ENCODE measurements at places on chromosomes 3 and 15.

DNA sequence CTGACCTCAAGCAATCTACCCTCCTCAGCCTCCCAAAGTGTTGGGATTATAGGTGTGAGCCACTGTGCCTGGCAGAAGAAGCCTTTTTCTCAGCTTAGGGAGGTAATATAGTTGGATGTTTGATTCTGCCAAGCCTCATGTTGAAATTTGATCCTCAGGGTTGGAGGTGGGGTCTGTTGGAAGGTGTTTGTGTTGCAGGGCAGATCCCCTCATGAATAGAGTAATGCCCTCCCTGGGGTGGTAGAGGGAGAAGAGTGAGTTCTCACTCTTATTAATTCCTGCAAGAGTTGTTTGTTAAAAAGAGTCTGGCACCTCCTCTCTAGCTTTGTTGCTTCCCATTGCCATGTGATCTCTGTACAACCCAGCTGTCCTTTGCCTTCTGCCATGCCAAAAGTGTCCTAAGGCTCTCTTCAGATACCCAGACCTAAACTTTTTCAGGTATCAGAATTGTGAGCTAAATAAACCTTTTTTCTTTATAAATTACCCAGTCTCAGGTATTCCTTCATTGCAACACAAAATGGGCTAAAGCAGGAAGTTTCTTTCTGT lies 16.4 kb downstream of the NECTIN3 start:
- no peak for DNase-seq

DNA sequence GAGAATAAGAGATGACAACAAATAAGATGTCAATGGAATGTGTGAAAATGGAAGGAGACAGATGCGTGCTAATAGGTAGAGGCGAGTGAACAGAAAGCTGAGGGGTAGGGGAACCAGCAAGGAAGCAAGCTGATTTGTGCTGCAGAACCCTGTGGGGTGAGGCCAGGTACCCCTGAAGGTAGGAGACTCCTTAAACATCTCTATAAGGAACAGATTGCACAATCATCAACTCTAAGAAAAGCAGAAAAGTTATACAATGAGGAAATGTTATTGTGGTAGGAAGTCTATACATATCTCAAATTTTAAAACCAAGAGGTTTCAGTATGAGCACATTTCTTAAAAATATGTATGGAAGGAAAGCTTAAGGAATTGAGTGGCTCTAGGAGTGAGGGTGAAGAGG lies 315.0 kb upstream of the TPM1 start:
- no peak for DNase-seq

- DNase-seq: no peak
These were observed 12.3 kb downstream of the CDIN1 start for GRCh38 chr15:36591536-36592411.

DNA sequence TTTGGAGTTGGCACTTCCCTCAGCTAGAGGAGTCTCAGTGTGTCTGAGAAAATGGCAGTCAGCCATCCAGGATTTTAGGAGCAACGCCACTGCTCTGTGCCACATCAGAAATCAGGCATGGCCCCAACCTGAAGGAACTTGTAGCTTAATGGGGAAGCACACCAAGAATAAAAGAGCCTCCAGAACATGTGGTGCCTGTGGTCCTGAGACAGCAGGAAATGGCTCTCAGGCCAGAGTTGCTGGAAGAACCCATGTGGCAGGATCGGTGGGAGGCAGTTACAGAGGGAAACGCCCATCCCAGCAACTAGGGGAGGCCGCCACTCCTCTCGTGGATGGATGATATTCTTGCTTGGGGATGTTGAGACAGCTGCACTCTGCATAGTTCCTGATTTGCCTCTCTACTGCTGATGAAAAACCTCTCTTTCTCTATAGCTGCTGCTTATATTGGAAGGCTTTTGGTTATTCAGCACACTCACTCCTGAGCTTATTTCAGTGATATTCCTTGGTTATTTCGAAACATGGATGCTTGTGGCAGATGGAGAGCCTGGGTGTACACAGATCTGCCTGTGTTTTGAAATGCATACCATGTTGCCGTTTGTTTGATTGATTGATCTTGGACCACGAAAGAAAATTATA lies 52.4 kb downstream of the KLHL25 start:
- no peak for DNase-seq

GRCh38 chr3:2944628-2945027 lies 165.5 kb downstream of the IL5RA start:
- no peak for DNase-seq

DNA sequence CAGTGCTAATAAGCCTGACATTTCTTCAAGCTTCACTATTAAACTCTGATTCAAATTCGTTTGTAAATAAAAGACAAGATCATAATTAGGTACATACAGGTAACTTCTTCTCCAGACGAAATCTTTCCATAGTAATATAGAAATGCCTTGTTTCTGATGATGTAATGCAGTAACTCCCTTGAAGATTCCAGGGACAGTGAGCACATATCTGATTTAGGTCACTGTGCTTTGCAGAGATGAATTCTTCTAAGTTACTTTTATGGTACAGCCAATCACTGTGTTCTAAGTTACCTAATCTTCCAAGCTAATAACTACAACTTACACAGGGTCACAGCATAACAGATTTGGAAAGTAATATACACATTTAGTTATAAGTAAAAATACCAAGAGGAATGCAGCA lies 27.6 kb downstream of the SLC4A7 start:
- no peak for DNase-seq

DNA sequence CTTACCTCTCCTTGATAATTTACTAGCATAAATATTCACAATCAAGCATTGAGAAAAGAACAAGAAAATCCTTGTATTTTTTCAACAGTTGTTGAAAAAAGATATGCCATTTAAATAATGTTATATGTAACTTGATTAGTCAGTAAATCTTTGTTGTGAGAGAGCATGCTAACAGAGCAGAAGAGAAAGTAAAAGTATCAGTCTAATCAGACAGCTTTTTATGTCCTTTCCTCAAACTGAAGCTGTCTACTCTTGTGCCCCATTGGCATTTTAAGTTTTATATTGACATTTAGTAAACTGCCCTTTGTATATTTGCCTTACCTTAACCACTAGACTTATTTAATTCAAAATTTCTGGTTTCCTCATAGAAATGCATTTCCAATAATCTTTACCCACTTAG lies 668.7 kb downstream of the OTOL1 start:
- no peak for DNase-seq

DNA sequence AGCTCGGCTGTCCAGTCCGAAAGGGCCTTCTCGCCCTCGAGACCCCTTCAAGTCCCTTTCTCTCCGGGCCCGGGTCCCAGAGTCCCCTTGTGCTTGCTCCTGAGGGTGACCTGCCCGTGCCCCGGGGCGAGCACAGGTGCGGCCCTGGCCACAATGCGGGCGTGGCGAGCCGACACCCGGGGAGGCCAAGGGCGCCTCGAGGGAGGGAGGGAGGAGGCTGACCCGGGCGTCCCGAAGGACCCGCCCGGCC lies 810 bp upstream of the MEF2A start:
- DNase-seq: no peak

- no peak for DNase-seq
These were observed 56.2 kb upstream of the LPP start for GRCh38 chr3:188097791-188098190.

- DNase-seq: no peak
These were observed 31.2 kb downstream of the SATB1 start for GRCh38 chr3:18393906-18394305.

GRCh38 chr3:106880206-106880605 lies 497.0 kb upstream of the CCDC54 start:
- no peak for DNase-seq

DNA sequence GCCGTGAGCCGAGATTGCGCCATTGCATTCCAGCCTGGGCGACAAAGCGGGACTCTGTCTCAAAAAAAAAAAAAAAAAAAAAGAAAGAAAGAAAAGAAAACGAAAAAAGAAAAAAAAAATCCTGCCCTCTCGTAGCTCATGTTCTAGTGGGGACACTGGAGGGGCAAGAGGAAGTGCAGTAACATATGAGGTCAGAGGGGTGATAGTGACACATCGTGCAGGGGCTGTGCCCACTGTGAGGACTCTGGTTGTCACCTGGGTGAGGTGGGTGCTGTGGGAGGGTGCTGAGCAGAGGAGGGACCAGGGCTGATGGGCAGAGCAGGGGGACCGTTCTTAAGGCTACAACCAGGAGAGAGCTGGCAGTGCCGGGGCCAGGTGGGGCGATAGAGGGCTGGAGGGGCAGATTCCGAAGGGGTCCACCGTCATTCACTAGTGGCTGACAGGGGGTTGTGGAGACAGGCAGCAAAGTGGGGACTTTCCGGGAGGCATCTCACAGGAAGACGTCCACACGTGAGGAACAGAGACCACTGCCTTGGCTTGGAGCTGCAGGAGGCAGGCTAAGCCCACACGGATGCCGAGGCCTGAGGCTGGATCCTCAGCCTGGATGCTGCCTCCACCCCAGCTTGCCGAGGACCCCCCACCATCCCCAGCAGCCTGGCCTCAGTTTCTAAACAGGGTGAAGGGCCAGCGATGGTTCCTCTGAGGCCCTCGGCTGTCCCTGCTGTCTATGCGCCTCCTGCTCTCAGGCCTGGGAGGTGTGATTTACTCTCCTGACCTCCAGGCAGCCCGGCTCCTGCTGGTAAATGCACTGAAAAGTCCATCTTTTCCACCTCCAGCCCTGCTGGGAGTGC lies 154.3 kb upstream of the IQSEC1 start:
- DNase-seq: no peak

- no peak for DNase-seq
These were observed 397.9 kb upstream of the GOLIM4 start for GRCh38 chr3:168493412-168494205.

- no peak for DNase-seq
These were observed 7.5 kb downstream of the DET1 start for GRCh38 chr15:88538972-88539371.

DNA sequence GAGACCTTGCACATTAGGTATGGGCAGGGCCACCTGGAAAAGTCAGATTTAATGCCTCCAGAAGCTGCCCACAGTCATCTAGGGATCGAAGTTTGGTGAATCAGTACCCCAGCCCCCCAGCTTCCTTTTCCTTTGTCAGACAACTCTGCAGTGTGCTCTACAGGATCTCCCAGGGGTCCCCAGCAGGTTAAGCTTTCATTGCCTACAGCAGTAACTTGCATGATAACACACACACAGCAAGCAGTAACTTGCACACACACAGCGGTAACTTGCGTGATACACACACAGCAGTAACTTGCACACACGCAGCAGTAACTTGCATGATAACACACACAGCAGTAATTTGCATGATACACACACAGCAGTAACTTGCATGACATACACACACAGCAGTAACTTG lies 131.3 kb downstream of the UACA start:
- DNase-seq: no peak

- DNase-seq: no peak
These were observed 152.6 kb downstream of the BBX start for GRCh38 chr3:107675233-107675900.

GRCh38 chr15:90126022-90126421 lies 23.8 kb upstream of the IDH2 start:
- DNase-seq: no peak

DNA sequence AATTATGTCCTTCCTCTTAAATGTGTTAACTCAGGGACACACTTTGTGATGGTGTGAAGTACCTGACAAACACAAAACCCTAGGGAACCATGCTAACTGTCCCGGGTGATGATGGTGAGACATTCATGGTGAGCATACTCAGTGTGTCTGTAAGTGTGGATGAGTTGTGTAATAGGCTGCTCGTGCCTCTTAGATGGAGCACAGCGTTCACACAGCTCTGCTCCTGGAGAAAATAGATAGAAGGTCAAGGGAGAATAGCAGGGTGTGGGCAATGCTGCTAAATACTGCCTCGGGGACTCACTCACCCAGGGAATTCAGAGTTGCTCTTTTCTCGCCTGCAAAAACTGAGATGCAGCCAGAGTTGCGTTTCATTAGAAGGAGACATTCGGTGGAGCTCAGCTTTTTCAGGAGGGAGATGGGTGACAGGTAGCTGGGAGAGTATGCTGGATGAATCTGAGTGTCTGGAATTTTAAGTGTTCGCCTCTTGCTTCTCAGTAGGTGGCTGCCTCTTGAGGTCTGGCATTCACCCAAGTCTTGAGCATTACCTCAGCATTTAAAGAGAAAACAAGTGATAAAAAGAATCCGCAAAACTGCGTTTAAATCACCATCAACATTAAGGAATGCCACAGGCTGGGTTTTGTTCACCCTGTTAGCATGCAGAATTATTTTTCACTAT lies 813.2 kb downstream of the AGBL1 start:
- DNase-seq: no peak

GRCh38 chr3:193847402-193847801 lies 254.4 kb downstream of the OPA1 start:
- DNase-seq: no peak

DNA sequence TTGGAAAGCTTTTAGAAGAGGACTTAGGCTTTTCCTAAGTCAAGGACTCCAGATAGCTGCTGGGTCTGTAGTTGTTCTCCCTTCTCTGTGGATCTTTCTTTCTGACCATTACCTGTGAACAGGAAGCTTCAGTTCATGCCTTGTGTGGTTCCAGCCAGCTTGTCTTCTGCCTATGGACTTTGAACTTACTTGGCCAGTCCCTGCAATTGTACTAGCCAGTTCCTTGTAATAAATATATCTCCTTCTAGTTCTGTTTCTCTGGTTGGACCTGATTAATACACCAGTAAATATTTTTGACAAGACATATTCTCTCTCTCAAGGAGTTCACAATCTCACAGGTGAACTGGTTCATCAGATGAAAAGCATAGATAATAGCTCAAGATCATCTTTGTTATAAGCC lies 341.3 kb upstream of the DPPA4 start:
- no peak for DNase-seq

GRCh38 chr15:91133511-91133910 lies 33.5 kb downstream of the SV2B start:
- no peak for DNase-seq

All from activated CD8-positive, alpha-beta memory T cell treated with anti-CD3 and anti-CD28 coated beads, Interleukin-2, amount 50 U/mL, for 4 hours (primary cell).